Tibial nerve (tissue), 4 donors: ENCODE measurements at places on chromosomes 11 and 22.
A peak's percentile ranks its signal among the peaks of the same experiment; 100 is the strongest.

DNA sequence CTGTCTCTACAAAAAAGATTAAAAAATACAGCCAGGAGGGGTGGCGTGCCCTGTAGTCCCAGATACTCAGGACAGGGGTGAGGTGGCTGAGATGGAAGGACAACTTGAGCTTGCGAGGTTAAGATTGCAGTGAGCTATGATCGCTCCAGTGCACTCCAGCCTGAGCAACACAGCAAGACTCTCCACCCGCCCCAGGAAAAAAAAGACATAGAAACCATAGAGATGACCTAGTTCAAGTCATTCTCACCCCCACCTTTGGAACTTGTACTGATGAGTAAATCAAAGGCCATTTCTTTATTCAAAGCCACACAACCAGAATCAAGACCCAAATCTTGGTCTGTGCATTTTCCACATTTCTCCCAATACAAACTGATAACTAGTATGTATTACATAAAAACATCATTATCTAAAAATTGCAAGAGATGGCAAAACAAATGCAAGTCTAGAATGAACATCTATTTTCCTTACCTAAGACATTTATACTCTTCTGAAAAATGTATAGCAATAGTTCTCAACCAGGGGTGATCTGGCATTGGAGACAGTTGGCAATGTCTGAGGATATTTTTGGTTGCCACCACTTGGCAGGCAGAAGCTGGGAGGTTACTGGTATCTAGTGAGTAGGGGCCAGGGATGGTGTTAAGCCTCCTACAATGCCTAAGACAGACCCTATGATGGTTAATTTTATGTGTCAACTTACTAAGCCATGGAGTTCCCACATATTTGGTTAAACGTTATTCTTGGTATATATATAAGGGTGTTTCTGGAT lies 34.6 kb downstream of the LGR4 start:
- no peaks in the 10 kb centered on the region for H3K4me1 ChIP-seq
- no peaks in the 10 kb centered on the region for H3K36me3 ChIP-seq
- H3K27me3 ChIP-seq: no peaks in the 10 kb centered on the region
- no peak overlapping the region for H3K4me3 ChIP-seq
- no peak for DNase-seq

- DNase-seq: no peak
- no peak overlapping the region for H3K27ac ChIP-seq
These were observed 38.7 kb upstream of the CRTAM start for GRCh38 chr11:122799406-122800105.

DNA sequence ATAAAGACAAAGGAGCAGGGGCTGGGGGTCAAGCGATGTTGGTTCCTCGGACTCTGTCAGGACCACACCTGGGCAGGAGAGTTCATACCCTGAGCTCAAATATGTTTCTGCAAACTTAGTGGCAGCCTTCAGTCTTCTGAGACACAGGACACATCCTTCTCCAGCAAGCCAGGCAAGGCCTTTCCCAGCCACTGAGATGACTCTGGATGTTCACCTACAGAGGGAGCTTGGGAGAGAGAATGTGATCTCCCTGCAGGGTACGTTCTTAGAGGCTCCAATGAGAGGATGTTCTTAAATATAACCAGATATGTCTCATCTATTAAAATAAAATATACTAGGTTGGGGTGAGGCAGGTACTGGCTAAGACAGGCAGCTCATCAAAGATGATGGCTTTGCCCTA lies 461.5 kb downstream of the OPCML start:
- H3K4me3 ChIP-seq: no peak overlapping the region
- H3K4me1 ChIP-seq: no peaks in the 10 kb centered on the region
- no peaks in the 10 kb centered on the region for H3K36me3 ChIP-seq
- no peak for DNase-seq

GRCh38 chr22:27138471-27138870 lies 481.1 kb downstream of the MIAT start:
- no peaks in the 10 kb centered on the region for H3K27me3 ChIP-seq
- H3K4me3 ChIP-seq: no peak overlapping the region
- H3K27ac ChIP-seq: no peak overlapping the region
- no peak for DNase-seq

DNA sequence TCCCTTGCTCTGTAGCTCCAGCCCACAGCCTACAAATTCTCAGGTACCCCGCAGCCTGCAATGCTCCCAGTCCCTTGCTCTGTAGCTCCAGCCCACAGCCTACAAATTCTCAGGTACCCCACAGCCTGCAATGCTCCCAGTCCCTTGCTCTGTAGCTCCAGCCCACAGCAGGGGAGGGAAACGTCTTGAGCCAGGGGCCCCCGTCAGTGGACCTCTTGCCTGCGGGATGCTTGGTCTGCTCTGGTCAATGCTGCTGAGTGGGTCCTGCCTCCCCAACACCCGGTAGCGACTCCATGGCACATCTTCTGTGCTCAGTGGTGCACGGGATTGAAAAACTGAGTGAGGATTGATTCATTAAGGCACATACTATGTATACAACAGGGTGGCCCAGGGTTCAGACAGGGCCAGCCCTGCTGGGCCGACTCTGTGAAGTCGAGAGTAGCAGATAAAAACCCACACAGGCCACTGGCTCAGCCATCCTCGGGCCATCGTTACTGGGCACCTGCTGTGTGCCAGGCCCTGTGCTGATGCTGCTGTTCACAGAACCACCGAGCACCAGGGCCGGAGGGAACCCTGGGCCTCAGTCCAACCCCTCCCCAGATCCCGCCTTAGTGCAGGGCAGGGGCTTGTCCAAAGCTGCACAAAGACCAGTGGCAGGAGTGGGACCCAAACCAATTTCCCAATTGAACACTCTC lies 69.7 kb downstream of the MYO7A start:
- no peaks in the 10 kb centered on the region for H3K27me3 ChIP-seq
- no peaks in the 10 kb centered on the region for H3K36me3 ChIP-seq
- H3K4me3 ChIP-seq: no peak overlapping the region
- H3K27ac ChIP-seq: no peak overlapping the region

GRCh38 chr11:72525466-72525865 lies 91.1 kb upstream of the CLPB start:
- H3K4me3 ChIP-seq: no peak overlapping the region
- no peaks in the 10 kb centered on the region for H3K4me1 ChIP-seq
- H3K27ac ChIP-seq: no peak overlapping the region
- no peaks in the 10 kb centered on the region for H3K27me3 ChIP-seq
- no peaks in the 10 kb centered on the region for H3K36me3 ChIP-seq

DNA sequence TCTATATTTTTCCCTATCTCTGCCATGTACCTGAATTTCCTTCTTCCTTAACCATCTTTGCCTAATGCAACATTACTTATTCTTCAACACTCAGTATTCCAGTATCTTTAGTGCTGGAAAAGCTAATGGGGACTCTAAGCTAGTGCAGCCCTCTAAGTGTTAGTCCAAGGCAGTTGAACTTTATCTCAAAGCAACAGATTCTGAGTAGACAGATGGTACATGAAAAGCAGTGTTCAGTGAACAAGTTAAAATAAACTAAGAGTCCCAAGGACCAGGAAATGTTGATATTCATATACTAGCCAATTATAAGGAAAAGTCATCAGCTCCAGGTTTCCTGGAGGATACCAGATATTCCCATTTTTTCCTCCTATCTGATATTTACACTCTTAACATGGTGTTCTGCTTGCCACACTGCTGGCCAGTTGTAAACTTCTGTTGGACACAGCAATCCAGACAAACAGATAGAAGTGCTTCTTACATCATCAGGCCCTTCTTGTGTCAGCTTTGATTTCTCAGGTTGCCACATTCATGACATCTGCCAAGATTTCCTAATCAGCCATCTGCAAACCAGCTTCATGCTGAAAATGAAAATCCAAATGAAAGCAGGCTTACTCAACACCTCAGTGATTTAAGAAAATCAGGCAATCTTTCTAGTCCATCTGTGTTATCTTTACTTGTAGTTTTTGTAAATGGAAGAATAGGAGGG lies 255.9 kb upstream of the POU2AF2 start:
- DNase-seq: peak; percentile 79
- no peaks in the 10 kb centered on the region for H3K36me3 ChIP-seq
- H3K27ac ChIP-seq: no peak overlapping the region
- no peak overlapping the region for H3K4me3 ChIP-seq
- H3K27me3 ChIP-seq: no peaks in the 10 kb centered on the region

- no peak for DNase-seq
- no peaks in the 10 kb centered on the region for H3K4me1 ChIP-seq
These were observed 38.1 kb upstream of the SYT7 start for GRCh38 chr11:61618978-61619377.

- no peak overlapping the region for H3K27ac ChIP-seq
- no peaks in the 10 kb centered on the region for H3K36me3 ChIP-seq
These were observed 982 bp downstream of the APOBEC3H start for GRCh38 chr22:39098026-39098425.

DNA sequence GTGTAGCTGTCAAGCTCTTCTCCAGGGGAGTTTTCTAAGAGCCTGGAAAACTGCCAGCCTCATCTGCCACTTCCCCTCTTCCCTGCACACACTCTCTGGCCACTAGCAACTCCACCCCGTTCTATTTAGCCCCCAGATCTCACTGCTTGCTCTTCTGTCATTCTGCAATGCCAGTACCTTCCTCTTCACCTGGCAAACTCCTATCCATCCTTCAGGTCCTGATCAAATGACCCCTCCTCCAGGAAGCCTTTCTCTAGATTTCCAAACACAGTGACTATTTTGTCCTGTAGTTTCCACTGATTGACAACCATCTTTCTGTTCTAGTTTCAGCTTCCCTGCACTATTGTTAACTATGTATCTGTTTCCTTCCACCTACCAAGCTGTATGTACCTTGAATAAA lies 437.7 kb downstream of the SOX6 start:
- no peak overlapping the region for H3K27ac ChIP-seq
- DNase-seq: no peak
- H3K4me3 ChIP-seq: no peak overlapping the region
- H3K27me3 ChIP-seq: no peaks in the 10 kb centered on the region
- no peaks in the 10 kb centered on the region for H3K36me3 ChIP-seq
- H3K4me1 ChIP-seq: no peaks in the 10 kb centered on the region

- H3K27me3 ChIP-seq: no peaks in the 10 kb centered on the region
- no peak overlapping the region for H3K4me3 ChIP-seq
- H3K27ac ChIP-seq: no peak overlapping the region
- H3K36me3 ChIP-seq: no peaks in the 10 kb centered on the region
- no peaks in the 10 kb centered on the region for H3K4me1 ChIP-seq
These were observed 82.8 kb upstream of the PRDM11 start for GRCh38 chr11:45063669-45064068.

DNA sequence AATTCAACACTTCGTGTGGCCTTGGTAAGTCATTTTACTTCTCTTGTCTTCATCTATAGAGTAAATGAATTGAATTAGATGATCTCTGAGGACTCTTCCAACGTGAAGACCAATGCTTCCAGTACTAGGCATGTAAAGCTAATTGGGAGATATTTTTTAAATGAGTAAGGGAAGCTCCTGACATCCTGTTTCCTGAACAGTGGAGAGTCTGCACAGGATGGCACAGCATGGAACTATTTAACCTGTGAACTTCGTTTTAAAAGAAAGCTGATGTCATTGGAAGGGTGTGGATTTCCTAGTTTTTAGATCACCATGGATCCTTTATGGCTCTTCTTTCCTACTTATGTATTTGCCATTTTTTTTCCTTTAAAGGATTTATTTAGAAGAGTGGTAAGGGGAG lies 48.4 kb upstream of the HSD17B12 start:
- no peak overlapping the region for H3K27ac ChIP-seq
- peaks cover 46% of the 10 kb centered on the region for H3K27me3 ChIP-seq
- H3K4me1 ChIP-seq: no peaks in the 10 kb centered on the region
- DNase-seq: no peak
- H3K4me3 ChIP-seq: no peak overlapping the region

DNA sequence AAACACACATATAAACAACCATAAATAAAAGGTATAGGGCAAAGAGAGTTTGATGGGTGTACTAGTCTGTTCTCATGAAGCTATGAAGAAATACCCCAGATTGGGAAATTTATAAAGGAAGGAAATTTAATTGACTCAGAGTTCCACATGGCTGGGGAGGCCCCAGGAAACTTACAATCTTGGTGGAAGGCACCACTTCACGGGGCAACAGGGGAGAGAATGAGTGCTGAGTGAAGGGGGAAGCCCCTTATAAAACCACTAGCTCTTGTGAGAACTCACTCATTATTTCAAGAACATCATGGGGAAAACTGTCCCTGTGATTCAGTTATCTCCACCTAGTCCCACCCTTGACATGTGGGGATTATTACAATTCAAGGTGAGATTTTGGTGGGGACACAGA lies 385.9 kb upstream of the ANO5 start:
- no peaks in the 10 kb centered on the region for H3K27me3 ChIP-seq
- H3K27ac ChIP-seq: no peak overlapping the region
- H3K4me3 ChIP-seq: no peak overlapping the region
- DNase-seq: no peak
- no peaks in the 10 kb centered on the region for H3K36me3 ChIP-seq
- no peaks in the 10 kb centered on the region for H3K4me1 ChIP-seq

DNA sequence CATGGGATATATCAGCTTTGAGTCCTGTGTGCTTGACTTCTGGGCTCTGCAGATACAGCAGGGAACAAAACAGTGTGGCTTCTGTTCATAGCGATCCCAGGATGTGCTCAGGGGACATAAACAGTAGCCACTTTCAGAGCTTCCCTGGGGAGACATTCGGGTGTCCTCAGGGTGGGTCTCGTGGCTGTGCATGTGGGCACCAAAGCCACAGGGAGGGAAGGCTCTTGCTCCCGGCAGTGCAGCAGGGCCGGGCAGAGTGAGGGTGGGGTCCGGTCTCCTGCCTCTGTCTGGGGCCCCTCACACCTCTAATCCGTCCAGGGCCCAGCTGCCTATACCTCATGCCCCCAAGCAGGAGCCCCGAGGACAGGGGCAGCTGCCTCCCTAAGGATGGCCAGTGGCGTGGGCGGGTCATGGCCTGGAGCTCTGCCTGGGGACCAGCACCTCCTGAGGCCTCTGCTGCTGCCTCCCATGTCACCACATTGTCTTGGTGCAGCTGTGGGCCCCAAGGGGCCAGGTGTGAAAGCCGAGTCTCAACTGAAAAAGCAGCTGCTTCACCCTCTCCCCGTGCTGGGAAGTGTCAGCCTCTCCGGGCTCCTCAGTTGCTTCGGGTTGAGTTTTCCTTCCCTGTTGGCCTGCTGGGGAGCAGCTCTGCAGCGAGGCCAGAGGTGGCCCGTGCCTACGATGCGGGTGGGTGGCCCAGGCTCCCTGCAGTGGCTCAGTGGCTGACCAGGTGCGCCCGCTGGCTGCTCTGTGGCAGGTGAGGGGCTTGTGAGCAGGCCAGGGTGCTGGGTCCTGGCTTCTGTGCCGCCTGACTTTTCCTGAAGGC lies 3.8 kb downstream of the TPCN2 start:
- no peak for DNase-seq
- no peaks in the 10 kb centered on the region for H3K27me3 ChIP-seq
- H3K4me1 ChIP-seq: peaks cover 18% of the 10 kb centered on the region
- no peak overlapping the region for H3K27ac ChIP-seq
- H3K36me3 ChIP-seq: no peaks in the 10 kb centered on the region
